ENCODE measurements at places on chromosomes 3 and 15.

DNA sequence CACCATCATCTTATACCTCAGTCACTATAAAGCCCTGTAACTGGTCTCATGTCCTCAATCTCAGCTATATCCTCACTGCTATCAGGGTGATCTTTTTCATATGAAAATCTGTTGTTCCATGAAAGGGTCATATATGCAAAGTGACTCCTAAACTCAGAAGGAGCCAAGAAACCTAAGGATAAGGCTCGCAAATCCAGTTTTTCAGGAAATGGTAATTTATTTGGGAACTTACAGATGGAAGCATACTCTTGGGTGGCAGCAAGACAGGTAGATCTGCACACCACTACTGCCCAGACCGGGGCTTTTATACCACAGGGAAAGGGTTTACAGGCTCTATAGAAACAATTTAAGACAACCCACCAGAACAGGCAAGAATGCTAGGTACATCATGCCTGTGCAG lies 272.3 kb downstream of the UBE2E2 start:
- DNase-seq = no peak

- no peak for DNase-seq
These were observed 67.3 kb upstream of the DCBLD2 start for GRCh38 chr3:98968824-98969223.

DNA sequence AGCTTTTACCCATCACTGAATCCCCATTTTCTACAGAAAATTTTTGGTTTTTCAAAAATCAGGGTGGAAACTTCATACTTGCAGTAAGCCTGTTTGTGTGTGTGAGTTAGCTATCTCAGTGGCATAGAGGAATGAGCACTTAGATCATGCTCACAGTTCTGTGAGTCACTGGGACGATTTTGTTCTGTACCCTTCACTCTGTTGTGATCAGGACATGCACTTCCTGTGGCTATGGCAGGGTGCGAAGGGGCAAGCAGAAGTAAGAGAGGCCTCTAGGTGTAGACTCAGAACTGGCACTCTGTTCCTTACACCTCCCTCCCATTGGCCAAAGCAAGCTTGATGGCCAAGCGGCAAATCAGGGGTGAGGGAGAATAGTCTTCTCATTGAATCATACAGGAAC lies 11.6 kb downstream of the NIPA2 start:
- no peak for DNase-seq

GRCh38 chr3:78689378-78689777 lies 1078.4 kb downstream of the ROBO1 start:
- DNase-seq = no peak

DNA sequence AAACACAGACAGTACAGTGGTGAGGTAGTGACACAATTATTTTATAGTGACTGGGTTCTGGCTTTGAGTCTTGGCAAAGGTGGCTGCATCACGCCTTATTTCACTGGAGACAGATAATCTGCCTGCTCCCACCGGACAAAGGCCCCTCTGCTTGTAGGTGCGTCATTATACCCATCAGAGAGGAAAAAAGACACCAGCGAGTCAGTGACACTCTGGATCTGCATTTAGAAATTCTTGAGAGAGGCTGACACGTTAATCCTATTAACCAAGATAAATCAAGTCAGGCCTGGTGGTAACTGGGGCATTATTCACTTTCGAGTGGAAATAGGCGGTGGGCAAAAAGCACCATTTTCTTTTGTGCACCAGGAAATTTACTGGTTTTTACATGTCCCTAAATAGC lies 76.2 kb downstream of the NR2F2 start:
- DNase-seq = no peak

DNA sequence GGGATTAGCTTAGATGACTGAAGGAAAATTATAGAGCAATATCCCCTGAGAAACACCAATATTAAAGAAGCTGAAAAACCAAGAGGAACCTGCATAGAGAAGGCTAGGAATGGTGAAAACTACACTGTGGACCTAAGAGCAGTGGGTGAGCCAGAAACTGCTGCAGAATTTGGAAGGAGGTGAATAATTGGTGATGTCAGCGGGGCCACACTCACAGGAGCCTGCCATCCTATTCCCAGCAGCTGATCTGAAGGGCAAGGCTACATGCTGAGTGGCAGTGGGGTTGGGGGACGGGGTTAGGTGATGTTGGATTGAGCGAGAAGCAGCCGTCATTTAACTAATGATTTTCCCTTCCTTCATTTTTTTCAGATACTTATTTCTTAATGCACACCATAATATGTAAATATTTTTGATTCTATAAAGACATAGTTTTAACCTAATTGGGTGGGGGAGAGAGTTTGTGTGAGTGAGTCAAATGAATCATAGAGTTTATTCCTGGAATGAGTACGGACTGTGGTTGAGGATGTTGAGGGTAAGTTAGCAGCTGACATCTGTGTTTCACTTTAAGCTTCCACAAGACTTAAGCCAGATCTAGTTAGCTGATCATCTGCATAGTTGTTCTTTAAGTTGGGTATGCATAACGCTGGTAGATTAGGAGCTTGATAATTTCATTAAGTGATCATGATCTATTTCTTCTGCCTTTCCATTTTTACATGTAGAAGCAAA lies 222.8 kb downstream of the PTPRG start:
- DNase-seq = no peak

DNA sequence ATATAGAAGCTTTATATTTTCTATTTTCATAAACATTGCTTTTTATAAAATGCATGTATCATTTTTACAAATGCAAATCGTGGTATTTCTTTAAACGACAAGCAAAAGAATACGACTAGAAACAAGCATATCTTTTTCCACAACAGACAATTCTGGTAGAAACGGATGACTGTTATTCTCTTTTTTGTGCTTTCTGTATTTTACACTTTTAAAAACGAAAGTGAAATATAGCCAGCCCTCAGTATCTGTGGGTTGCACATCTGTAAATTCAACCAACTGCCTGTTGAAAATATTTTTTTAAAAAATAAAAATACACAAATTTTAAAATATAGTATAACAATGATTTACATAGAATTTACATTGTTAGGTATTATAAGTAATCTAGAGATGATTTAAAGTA lies 61.3 kb downstream of the PRTG start:
- no peak for DNase-seq

DNA sequence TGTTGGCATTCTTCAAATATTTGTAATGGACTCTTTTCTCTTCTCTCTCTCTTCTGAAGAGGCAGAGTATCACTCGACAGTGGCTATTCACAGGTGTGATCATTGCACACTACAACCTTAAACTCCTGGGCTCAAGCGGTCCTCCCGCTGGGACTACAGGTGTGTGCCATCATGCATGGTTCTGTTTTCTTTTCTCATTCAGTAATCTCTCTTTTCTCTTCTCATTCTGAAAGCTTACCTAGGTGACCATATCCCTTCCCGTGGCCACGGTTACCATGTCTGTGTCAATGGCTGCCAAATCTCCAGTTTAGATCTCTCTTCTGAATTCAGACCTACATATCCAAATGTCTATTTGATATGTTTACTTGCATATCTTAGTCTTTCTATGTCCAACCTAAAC lies 96.3 kb downstream of the SOX2 start:
- DNase-seq = no peak

DNA sequence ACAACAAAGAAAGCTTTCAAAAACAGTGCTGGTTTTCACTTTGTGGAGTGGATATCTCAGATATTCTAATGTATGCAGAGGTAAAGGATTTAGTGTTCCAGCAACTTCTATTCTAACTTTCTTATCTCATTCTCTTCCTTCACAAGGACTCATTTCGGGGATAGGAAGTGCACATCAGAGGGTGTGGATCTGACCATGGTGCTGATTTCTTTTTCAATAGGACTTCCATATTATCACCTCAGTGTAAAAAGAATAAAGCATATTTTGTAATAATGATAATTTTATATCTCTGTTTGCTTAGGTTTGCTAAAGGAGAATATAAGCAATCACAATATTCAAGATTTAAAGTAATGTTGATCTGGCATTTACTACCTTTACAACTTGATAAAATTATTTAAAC lies 12.5 kb upstream of the CADM2 start:
- DNase-seq = no peak

DNA sequence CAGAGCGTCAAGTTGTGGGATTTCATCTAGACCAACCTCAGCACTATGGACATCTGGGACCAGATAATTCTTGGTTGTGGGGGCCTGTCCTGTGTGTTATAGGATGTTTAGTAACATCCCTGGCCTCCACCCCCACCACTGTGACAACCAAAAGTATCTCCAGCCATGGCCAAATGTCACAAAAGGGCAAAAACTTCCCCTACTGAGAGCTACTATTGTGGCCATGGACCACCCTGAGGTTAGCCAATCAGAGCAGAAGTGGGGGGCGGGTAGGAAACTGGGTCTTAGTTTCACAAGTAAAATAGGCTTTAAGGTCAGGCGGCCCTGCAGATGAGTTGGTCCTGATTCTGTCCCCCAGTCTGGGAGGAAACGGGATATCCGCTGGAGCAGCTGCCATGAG lies 25.4 kb downstream of the KIF7 start:
- DNase-seq = no peak

- DNase-seq = no peak
These were observed 508.5 kb downstream of the GABRG3 start for GRCh38 chr15:27479296-27480140.

GRCh38 chr3:64645243-64645642 lies 42.6 kb downstream of the ADAMTS9 start:
- no peak for DNase-seq

- no peak for DNase-seq
These were observed 223.1 kb downstream of the MEIS2 start for GRCh38 chr15:36877294-36877693.

GRCh38 chr15:47337836-47338235 lies 379.5 kb upstream of the SEMA6D start:
- no peak for DNase-seq

DNA sequence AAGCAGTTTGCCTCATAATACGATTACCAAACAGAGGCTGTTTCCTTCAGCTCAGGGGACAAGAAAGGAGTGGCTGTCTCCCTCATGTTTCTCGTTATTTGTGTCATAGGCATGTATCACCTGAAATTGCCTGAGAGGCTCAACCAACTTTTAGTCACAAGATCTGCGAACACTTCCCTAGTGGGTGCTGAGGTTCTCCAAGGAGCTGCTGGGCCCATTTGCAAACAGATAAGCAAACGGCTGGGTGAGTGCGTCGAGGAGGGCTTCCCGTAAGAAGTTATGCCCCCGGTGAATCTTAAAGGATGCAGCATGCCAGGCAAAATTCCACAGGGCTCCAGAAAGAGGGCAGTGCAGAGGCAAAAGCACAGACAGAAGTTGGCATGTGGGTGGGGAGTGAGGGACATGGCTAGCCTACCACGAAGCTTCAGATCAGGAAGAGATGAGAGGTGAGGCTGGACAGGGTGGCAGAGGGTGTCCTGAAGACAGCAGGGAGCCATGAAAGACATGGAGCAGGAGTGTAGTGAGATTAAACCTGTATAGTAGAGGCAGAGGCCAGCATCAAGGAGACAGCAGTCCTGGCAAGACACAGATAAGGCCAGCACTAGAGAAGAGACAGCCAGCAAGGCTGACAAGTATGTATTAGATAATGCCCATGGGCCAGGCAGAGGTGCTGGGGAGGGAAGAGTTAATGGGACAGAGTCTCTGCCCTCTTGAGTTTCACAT lies 4.0 kb upstream of the GP9 start:
- no peak for DNase-seq

DNA sequence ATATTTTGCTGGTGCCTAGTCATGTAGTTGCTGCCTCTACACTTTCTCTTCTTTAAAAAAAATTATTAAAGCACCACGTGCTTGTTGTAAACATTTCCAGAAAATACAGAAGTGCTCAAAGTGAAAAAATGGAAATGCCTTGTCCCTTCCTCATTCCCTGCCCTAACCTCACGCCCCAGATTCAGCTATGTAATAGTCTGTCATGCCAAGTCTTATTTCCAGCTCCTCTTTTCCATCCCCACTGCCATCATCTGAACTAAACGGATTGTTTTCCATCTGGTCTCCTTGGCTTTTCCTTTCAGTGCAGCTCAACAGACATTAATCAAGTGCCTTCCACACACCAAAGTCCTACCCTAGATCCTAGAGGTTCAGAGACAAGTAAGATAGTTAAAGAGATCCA lies 15.5 kb downstream of the ZNF774 start:
- DNase-seq = no peak

- no peak for DNase-seq
These were observed 21.6 kb upstream of the SLITRK3 start for GRCh38 chr3:165217739-165218138.

- no peak for DNase-seq
These were observed 51.5 kb upstream of the SLCO2A1 start for GRCh38 chr3:134081211-134081610.

GRCh38 chr15:25378501-25378901 lies 60.3 kb downstream of the UBE3A start:
- DNase-seq = no peak

DNA sequence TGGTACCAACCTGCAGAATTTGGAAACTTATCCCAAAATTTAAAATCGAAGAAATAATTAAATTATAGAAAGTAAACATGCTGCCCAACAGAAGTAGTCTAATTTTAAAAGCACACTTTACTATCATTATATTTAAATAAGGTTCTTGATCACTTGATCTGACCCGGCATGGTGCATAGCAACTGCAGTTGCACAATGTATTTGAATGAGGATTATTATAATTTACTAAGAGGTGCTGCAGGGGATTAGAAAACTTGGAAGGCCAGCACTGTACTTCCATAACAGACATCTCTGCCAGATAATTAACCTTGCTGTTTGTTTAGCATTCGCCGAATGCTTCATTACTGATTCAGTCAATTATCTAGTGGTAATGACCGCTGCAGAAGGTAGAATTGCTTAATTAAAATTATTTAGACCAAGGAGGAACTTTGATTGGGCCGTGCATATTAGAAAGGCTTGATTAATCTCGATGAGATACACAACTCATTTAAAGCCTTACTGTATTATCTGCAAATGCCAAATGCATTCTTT lies 971.6 kb downstream of the ZPLD1 start:
- DNase-seq = no peak

GRCh38 chr3:122000936-122001605 lies 21.0 kb downstream of the ILDR1 start:
- DNase-seq = no peak

- DNase-seq = no peak
These were observed 172.8 kb downstream of the PLCH1 start for GRCh38 chr3:155572085-155572484.

- DNase-seq = no peak
These were observed 131.2 kb downstream of the CD47 start for GRCh38 chr3:107959550-107960154.

DNA sequence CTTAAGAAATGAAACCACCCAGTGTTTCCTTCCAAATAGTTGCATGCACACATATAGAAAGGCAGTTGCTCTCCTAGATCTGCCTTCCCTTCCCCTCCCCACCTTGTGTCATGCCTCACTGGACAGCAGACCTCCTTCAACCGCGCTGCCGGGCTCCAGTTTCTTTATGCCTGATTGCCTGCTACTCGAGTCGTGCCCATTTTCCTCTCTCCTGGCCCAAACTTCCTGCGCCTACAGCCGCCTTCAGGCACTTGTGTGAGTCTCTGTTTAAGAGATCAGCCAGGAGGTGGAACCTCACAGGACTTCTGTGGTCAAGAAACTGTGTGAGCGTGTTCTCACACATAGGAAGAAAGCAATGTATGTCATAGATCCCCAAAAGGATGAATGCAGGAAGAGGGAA lies 8.8 kb upstream of the FAM107A start:
- DNase-seq = no peak

- DNase-seq = no peak
These were observed 39.2 kb downstream of the EPHB3 start for GRCh38 chr3:184600685-184601377.
